ENCODE measurements at places on chromosomes 11 and 22.

DNA sequence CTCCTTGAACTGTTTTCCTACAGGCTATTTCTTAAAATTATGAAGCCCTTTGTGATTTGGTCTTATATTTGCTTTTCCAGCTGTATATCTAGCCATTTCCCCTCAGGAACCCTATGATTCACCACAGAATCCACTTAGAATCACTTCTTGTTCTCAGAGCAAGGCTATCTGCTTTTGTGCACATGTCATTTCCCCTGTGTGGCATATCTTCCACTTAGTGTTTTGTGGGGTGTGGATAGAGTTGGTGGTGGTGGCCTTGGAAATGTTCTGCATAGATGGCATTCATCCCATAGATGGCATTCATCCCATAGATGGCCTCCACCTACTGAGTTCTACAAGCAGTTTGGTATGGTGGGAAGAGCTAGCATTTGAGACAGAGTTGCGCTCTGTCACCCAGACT lies 44.7 kb downstream of the SWAP70 start:
- DNase-seq: no peak

DNA sequence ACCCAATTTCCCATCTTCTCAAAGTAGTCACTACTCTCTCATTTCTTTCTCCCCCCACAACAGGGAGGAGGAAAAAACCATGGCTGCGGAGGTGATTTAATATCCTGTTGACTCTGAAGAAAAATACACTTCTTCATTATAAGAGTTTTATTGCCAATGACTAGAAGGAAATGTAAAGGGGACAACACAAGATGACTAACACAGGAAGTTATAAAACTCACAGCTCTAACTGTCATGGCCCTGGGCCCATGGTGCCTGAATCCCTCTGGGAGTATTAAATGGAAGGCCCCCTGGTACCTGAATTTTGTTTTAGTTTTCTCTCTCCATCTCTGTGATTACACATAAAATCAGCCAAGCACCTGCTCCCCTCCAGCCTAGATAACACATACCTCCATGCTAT lies 352.8 kb upstream of the FAT3 start:
- no peak for DNase-seq

- no peak for DNase-seq
Observed at GRCh38 chr22:22450343-22450839, 58.2 kb downstream of the ZNF280B start.

- DNase-seq: no peak
Observed at GRCh38 chr22:33756508-33756949, 163.7 kb downstream of the LARGE1 start.

Data from stimulated activated CD8-positive, alpha-beta memory T cell treated with anti-CD3 and anti-CD28 coated beads, Interleukin-7, amount 100 ng/mL, for 24 hours (primary cell).